Muscle of leg (tissue), 16 donors: ENCODE measurements at places on chromosomes 3 and 15. TPM values are rescaled to one million over a fixed set of nuclear protein-coding genes. Genes with fewer than 3 reads are reported as not detected.

Gene ISY1
- 35.6 TPM for total RNA-seq

Gene IL17RE
- 1.0 TPM for total RNA-seq

Gene STRA6
- total RNA-seq, result 0.40 TPM

Gene CYP8B1
- total RNA-seq, result not detected

Gene UBE2Q2
- total RNA-seq, result 41.8 TPM

Gene NMD3
- 35.0 TPM for total RNA-seq

Gene SLC9A9
- 18.3 TPM for total RNA-seq

Gene ZNF620
- total RNA-seq, result 2.9 TPM

Gene LYZL4
- not detected for total RNA-seq

Gene FANCD2OS
- not detected for total RNA-seq

Gene ARHGEF26
- 13.3 TPM for total RNA-seq

Gene PLXNB1
- 11.3 TPM for total RNA-seq

Gene ACAN
- total RNA-seq, result 27.8 TPM
